Stimulated activated CD4-positive, alpha-beta T cell treated with anti-CD3 and anti-CD28 coated beads, TNF-alpha, amount 100 ng/mL, for 1 hour (primary cell): ENCODE measurements at places on chromosomes 1 and 21.

- DNase-seq: no peak
Observed at GRCh38 chr21:42646836-42647235, 6.6 kb upstream of the PDE9A start.

DNA sequence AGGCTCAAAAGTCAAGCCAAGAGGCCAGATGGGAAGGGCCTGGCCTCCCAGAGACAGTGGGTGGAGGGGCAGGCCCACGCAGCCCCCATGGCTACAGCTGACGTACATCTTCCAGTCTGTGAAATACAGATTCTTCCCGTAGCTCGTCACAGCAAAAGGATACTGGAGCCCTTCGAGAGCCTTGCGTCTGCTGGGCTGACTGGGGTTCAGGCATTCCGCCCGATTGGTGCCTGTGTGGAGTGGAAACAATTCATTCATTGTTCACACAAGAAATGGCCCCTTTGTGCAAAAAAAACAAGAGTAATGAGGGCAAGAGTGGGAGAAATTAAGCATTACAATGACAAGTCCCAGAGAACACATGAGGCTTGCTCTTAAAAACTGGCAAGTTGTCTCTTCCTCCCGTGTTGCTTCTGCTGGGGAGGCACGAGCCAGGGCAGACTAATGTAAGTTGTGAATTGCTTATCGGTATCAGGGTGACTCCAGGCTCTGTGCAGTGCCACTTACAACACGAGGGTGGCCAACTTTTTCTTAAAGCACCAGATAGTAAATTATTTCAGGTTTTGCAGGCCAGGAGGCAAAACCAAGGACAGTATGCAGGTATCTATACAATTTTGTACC lies 85.1 kb downstream of the NID1 start:
- DNase-seq: no peak

DNA sequence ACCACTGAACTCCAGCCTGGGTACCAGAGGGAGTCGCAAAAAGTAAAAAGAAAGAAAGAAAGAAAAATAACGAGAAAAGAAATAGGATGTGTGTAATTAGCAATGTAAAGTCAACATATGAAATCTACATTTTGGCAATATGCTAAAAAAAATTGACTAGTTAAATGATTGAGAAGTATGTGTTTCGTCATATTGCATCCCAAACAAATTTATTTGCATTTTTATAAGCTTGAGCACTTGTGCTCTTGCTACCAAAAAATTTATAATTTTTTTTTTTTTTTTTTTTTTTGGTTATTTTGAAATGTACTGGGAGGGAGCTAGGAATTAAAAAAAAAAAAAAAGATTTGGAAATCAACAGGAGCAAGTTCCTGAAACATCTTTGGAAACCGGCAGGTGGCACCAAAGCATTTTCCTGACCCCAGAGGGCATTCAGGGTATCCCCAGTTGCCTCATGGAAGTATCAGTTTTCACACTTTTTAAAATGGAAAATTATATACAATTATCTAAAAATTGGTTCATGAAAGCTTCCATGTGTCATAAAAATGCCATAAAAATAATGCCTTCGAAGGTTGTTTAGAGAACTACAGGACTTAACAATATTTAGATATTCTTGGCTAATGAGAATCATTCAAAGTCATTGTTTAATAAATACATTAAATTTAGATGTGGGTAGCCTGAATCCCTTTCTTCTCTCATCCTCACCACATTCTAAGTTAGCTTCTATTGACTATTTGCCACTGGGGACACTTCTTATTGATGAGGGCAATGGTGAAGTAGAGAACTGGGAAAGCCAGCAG lies 4.8 kb upstream of the HEATR1 start:
- no peak for DNase-seq

DNA sequence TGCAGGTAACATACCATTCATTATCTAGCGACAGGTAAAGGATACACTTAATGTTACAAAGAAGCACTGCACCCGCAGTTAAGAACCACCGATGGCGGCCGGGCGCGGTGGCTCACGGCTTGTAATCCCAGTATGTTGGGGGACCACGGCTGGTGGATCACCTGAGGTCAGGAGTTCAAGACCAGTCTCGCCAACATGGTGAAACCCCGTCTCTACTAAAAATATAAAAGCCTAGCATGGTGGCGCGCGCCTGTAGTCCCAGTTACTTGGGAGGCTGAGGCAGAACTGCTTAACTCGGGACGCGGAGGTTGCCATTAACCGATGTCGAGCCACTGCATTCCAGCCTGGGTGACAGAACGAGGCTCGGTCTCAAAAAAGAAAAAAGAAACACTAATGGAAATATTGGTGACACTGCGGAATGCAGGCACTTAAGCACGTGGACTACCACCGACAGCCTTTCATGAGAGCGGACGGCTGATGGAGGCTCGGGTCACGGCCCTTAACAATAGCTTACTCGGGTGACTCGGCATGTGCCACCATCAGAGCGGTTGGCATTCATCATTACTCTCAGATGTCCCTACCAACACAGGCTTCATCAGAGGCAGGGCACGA lies 542 bp downstream of the GAS5 start:
- DNase-seq: peak; percentile 2

DNA sequence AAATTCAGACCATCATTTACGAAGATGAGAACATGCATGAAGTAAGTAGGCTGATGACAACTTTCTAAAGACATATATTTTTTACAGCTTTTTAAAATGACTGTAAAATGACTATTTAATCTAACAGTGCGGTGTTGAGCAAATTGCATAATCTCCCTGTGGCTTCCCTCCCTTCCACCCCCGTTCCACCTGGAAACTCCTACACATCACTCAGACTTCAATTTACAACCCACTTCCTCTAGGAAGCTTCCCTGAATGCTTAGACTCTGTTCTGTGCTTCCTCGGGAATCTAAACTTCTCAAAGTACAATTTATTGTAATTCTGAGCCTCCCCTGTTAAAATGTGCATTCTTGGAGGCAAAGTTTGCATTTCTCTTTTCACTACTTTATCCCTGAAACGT lies 354.9 kb downstream of the DPYD start:
- DNase-seq: no peak

DNA sequence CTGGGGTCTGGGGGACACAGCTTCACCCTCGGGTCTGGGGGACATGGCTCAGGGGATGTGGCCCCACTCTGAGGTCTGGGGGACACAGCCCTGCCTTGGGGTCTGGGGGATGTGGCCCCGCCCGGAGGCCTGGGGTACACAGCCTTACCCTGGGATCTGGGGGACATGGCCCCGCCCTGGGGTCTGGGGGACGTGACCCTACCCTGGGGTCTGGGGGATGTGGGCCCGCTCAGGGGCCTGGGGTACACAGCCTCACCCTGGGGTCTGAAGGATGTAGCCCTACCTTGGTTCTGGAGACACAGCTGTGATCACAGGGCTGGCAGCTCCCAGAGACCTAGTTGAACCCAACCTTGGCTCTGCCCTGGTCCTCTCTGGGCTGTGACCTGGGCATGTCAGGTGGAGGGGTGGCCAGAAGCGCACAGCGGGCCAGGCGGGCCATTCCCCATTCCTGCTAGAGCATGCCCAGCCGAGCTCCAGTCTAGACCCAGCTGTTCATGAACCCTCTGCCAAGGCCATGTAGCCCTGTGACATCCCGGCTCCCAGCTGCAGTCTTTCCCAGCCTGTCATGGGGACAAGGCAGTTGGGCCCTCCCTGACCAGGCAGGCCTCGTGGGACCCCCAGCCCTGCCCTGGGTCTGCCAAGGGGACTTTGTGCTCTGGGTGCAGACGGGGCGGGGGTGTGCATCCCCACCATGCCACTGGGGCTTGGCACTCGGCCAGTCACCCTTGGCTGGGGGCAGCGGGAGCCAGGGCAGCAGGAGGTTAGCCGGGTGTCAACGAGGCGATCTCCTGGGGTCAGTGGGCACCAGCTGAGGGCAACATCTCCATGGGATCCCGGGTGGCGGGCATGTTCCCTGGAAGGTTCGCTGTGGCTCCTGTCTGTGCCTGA lies 43.9 kb downstream of the WNT9A start:
- no peak for DNase-seq

DNA sequence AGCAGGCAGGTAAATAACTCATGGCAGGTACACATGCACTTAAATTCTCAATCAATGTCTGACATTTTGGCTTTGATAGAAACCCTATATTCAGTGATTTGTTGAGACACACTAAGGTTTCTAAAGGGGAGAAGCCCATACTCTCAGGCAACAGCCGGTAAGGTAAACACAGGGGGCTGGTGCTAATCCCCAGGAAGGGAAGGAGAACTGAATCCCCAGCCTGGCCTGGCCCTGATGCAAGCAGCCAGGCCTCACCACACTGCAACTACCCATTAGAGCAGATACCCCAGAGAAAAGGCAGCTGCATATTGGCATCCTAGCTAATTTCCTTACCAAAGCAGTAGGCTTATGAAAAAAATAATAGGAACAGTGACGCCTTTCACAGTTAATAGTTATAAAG lies 116.5 kb upstream of the LRRC7 start:
- DNase-seq: no peak

GRCh38 chr1:212930986-212931678 lies 19.2 kb upstream of the VASH2 start:
- no peak for DNase-seq

- no peak for DNase-seq
Observed at GRCh38 chr1:230994860-230995259, 16.0 kb downstream of the ARV1 start.

DNA sequence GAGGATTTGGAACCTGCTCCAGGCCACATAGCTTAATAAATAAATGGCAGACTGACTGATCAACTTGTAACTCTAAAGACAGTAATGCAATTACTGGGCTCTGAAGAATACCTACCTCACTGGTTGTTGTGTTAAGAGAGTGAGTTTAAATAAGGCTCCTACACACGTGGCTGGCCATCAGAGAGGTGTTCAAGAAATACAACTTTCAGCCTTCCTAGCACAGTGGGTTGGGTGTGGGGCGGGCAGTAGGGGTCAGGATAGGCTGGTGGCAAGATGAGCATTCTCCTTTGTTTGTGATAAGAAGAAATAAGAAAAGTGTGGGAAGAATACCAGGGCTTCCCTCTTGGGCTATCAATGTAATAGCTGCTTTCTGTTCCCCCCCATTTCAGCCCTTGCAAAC lies 151.3 kb downstream of the DAB1 start:
- no peak for DNase-seq

DNA sequence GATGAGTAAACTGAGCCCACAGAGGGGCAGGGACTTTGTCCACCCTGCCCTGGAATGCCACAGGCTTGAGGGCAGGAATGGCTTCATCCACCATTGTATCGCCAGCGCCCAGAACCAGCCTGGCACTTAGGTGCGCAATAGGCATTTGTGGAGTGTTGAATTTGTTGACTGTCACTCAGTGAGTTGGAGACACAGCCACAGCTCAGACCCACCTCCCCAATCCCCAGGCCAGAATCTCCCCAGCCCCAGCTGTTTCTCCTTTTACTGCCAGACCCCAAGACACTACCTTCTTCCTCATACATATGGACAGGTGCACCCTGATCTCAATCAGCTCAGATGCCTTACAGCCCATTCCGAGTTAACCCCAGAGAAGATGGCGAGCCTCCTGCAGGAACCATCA lies 674.5 kb downstream of the MATN1 start:
- DNase-seq: no peak

DNA sequence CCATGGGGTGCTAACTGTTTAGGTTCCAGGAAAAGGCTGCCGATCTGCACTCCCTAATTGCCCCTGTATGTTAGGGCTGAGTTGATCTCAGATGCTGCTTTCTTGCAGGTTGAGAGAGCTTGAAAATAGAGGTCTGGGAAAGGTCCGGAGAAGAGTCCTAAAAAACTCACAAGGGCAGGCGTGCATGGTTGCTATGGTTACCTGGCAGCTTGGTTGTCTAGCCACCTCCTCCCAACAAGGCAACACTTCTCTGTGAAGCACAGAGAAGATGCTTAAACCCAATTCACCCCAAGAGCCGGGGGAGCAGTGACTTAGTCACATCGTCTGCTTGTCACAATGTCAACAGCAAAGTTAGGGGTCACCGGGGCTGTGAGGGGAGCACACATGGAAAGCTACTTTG lies 31.0 kb upstream of the LRRC52 start:
- no peak for DNase-seq

DNA sequence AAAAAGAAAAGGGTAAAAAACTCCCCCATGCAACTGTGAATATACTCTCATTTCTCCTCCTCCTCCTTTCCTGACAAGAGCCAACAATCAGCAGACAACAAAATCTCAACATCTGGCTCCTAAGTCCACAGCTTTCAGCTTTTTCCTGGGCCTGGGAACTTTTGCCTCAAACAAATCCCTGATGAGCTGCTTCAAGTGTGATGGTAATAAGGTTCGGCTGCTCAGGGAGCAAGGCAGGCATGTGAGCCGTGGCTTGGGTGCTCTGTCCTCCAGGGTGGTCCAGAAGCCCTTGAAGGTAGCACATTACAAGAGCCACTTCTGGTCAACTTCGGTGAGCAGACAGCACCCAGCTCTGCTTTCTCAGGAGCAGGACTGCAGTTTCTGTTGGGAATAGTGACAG lies 46.3 kb downstream of the ITPKB start:
- DNase-seq: no peak

DNA sequence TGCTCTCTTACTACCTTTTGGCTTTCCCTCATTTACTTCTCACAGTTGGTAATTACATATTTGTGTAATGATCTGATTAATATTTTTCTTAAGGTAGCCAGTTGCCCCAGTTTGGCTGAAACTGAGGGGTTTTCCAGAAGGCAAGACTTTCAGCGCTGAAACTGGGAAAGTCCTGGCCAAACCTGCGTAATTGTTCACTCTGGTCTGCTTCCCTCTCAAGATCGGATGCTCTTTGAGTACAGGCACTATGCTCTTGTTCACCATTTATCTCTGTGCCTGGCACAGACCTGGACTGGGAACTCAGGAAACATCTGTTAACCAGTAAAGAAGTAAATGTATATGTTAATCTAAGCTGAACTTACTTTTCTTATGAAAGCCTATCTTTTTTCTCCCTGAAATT lies 209.6 kb upstream of the HOOK1 start:
- no peak for DNase-seq

GRCh38 chr1:156086256-156086662 lies 4.0 kb upstream of the MEX3A start:
- no peak for DNase-seq

DNA sequence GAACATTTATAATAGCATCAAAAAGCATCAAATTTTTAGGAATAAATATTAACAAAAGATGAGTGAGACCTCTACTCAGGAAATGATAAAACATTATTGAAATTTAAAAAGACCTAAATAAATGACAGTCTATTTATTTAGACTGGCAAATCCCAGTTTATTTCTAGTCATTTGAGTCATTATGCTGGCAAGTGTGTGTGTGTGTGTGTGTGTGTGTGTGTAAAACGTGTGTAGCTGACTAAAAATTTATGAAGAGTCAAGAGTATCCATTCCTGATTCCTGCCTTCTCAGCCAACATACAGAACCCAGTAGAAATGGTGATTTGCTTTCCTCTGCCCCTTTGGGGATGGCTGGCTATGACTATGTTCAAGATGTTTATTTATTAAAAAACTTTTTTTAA lies 46.2 kb downstream of the OSBPL9 start:
- no peak for DNase-seq

- DNase-seq: no peak
Observed at GRCh38 chr1:246450611-246451251, 56.3 kb downstream of the SMYD3 start.

- no peak for DNase-seq
Observed at GRCh38 chr1:67789551-67789950, 43.7 kb downstream of the GNG12 start.

GRCh38 chr1:78840453-78841271 lies 165.9 kb downstream of the ADGRL4 start:
- no peak for DNase-seq
